Activated T-cell treated with anti-CD3 and anti-CD28 coated beads, Interleukin-2, amount 50 U/mL, for 24 hours (primary cell): ENCODE measurements at places on chromosomes 3 and 15.

- DNase-seq: no peak
These were observed 257.0 kb downstream of the MFSD1 start for GRCh38 chr3:159058859-159059258.

- DNase-seq: no peak
These were observed 950.1 kb downstream of the TBL1XR1 start for GRCh38 chr3:176247191-176247590.

GRCh38 chr15:48010316-48010715 lies 110.5 kb upstream of the SLC24A5 start:
- DNase-seq: no peak

DNA sequence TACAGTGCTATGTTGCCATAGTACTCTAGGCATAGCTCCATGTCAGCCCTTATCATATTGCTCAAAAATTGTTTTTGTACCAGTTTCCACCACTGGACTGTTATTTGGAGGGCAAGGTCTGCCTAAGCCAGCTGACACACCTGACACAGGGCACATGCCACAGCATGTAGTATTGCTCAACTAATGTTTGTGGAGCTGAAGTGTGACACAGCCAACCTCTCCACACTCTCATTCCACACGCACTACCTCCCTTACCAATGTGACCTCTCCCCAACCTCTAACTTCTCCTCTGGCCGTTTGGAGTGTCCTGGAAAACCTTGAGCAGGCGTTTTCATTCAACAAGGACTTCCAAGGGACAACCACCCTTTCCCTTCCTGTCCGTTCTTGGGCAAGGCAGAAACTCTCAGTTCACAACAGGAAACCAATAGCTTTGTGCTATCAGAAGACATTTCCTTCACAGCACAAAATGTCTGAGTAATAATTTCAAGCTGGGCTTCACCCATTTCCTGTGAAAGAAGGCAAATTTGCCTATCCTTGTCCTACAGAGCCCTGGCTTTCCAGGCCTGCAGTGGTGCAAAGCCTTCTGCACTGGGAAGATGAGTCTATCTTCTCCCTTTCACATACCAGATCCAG lies 38.4 kb downstream of the TLNRD1 start:
- no peak for DNase-seq

GRCh38 chr15:60462027-60462426 lies 16.9 kb downstream of the ICE2 start:
- DNase-seq: no peak

GRCh38 chr3:73490453-73491286 lies 134.1 kb downstream of the PDZRN3 start:
- DNase-seq: no peak

- DNase-seq: no peak
These were observed 133.3 kb downstream of the ALCAM start for GRCh38 chr3:105499961-105500360.

DNA sequence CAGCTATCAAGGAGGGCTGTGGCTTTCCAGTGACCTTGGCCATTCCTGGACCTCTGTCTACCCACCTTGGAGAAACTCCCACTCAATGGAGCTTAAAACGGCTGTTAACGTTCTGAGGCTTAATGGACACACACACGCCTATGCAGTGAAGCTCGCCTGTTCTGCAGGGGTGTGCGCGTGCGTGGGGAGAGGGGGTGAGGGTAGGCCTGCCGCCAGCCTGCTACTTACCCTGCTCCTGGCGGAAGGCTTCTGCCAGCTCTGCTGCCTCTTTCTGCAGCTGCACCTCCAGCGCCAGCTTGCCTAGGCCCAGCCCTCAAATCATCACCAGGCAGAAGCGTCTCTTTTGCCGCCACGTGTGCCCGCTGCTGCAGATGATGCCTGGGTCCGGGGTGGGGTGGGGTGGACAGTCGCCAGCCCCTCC lies 23.2 kb upstream of the PARL start:
- DNase-seq: no peak
